Omental fat pad (tissue), 4 donors: ENCODE measurements at places on chromosomes 3 and 15. TPM values are rescaled to one million over a fixed set of nuclear protein-coding genes. Genes with fewer than 3 reads are reported as not detected.

GRCh38 chr15:94470492-94470891 lies 239.1 kb downstream of the MCTP2 start:
- no peak for DNase-seq

DNA sequence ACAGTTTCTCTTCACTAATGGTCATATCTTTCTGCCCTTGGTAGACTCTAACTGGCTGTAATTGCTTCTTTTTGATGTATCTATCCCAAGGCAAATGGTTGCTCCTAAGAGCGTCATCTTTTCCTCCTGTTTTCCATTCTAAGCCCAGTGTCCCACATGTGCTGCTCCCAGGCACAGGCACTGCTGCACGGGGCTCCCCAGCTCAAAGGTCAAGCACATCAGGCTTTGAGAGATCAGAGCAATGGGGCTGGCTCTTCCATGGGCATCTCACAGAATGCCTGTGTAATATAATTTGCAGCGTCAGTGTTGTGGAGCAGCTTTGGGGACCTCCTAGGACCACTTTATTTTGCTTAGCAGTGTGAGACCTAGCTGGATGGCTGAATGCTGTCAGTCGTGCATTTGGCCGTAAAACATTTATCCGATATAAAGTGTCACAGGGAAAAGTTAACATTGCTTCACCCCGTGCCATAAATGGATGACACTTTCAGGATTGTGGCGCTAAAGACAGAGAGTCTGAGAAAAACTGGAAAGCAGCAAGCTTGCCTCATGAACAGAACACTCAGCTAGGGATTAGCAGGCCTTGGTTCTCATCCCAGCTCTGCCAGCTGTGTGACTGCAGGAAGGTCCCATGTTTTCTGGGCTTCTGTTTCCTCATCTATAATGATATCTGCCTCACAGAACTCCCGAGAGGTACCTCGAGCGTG lies 277.5 kb upstream of the TBL1XR1 start:
- no peak for DNase-seq

- no peak for DNase-seq
These were observed 392.4 kb upstream of the PROK2 start for GRCh38 chr3:72177075-72178050.

DNA sequence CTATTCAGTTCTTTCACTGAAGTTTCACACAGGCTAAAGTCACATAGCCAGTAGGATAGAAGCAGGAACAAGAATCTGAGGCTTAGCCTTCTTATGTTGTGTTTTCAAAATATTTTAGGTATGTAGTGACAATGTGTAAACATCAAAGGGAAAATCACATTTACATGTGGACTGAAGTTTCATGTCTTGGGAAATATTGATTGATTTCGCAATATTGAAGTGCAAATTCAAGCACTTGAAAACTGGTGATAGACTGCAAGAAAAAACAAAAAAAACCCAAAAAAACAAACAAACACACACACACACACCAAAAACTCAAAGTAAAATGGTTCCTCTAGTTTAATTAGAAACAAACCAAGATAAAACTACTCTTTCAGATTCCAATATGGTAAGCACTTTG lies 773.3 kb downstream of the PDCD6IP start:
- DNase-seq = no peak

- DNase-seq = no peak
These were observed 6.7 kb downstream of the SPPL2A start for GRCh38 chr15:50758712-50759205.

Gene NUP210
- total RNA-seq = 3.2 TPM

DNA sequence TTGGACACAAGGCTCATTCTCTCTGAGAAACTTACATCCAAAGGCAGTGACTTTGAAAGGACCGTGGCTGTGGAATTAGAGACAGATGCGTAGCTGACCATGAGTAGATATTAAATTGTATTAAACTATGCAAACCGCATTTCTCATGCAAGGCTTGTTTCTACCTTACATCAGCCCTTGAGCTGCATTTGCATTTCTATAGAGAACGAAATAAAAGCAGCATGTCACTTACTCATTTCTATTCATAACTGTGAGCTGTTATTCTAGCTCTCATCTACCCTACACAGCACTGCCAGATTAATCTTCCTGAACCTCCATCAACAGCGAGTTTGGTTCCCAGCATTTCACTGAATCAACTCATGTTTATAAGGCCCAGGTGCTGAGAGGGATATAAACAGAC lies 72.3 kb downstream of the THSD4 start:
- DNase-seq = no peak

Gene GPR62
- 0.19 TPM for total RNA-seq

GRCh38 chr3:16738451-16738850 lies 133.2 kb upstream of the DAZL start:
- no peak for DNase-seq

GRCh38 chr15:48636511-48636910 lies 9.0 kb downstream of the FBN1 start:
- no peak for DNase-seq

Gene PTPRG
- 90.0 TPM for total RNA-seq

Gene SQOR
- 90.3 TPM for total RNA-seq

GRCh38 chr3:185488465-185488864 lies 10.4 kb downstream of the TMEM41A start:
- DNase-seq = no peak

Gene EXD1
- not detected for total RNA-seq

- DNase-seq = no peak
These were observed 45.3 kb upstream of the SPESP1 start for GRCh38 chr15:68885070-68885469.

DNA sequence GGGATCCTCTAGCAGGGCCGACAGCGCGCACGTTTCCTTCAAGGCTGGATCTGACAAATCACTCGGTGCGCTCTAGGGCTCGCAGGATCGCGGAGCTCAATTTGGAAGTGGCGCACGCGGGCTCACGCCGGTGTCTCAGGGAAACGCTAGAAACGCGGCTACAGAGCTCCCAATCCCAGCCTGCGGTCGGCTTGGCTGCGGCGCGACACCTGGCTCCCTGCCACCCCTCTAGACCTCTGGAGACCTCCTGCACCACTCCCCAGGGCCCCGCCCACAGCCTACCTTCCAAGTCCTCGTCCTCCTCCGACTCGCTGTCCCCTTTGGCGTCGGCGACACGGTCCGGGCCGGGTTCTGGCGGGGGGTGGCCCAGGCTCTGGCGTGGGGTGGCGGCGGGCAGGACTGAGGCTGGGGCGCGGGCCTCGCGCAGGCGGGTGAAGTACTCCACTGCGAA lies 596 bp downstream of the PRKAR2A start:
- peak; percentile 42 for DNase-seq

DNA sequence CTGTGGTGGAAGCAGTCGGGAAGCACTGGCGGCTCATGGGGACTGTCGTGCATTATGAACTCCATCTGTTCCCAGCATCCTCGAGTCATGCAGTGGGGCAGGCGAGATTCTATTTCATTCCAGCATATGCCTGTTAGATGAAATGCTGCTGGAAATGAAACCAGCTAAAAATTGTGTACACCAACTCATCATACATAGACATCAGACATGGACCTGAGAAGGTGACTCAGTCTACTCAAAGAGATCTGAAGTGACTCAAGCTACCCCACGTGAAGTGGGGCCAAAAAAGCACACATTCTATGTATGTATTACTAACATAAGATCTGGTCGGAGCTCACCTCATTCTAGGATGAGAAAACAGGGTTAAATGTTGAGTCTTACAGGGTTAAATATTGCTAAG lies 47.5 kb upstream of the FAM98B start:
- DNase-seq = no peak

DNA sequence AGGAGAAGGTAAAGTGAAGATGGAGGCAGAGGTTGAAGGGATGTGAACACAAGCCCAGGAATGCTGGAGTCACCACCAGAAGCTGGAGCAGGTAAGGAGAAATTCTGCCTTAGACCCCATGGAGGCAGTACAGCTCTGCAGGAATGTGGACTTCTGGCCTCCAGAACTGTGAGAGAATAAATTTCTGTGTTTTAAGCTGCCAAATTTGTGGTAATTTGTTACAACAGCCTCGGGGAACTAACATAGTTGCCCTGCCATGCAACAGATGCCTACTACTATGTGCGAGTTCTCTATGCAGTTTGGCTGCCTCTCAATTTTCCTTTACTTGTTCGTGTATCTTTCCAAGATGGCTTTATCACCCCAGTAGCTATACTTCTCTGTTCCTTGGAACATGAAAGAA lies 394.1 kb downstream of the TUSC7 start:
- DNase-seq = no peak

DNA sequence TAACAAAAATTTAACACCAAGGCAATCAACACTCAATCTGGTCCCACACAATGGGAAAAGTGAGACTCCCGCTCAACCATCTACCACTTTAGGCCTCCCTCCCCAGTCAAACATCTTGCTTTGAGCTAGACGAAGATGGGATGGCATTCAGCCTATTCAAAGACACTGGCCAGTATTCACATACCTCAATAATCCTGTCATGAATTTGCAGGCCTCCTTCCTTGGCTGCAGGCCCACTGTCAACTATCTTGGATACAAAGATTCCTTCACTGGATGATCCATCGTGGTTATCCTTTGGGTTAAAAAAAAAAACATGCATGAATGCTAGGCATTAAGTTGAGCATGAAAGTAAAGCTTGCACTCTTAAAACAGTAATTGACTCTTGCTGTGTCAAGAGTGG lies 22.6 kb downstream of the PDZRN3 start:
- DNase-seq = no peak

DNA sequence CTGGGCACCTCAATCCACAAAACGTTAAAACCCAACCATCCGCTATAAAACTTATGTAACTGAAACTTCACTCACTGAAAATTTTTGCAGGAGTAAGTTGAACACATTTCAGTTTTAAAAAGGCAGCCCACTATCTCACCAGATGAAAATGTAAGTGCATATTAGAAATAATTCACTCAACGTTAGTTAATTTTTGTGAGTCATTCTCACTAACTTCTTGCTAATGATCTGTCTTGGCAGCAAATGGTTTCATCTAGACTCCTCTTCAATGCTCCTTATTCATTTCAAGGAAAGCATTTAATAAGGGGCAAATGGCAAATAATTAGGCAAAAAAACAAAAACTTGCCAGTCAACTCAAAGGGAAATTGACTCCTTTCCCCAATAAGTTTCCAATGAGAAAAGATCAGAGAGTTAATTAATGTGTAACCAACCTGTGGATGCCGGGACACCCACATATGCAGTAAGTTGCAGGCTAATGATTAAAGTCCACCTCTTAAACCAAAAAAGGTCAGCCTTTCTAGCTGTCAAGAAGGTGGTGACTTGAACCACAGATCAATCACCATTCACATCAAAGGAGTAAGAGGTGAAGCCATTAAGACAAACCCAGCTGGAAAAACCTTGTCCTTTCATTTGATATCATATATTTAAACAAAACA lies 22.9 kb upstream of the PRICKLE2 start:
- DNase-seq = no peak

DNA sequence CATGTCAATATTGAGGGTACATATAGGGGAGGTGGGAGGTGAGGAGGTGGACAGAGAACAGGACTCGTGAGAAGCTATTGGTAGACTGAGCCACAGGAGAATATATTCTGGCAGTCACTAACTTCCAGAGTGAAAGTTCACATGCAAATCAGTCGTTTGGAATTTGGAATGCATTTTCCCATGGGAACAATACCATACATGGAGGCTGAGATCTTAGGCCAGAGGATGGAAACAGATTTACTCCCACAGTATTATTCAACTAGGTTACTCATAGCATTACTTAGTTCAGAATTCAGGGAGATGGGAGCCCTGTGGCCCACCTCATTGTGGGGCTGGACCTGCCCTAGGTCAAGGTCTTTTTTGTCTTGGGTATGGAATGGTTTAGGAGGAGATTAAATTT lies 36.4 kb upstream of the ABHD2 start:
- no peak for DNase-seq

DNA sequence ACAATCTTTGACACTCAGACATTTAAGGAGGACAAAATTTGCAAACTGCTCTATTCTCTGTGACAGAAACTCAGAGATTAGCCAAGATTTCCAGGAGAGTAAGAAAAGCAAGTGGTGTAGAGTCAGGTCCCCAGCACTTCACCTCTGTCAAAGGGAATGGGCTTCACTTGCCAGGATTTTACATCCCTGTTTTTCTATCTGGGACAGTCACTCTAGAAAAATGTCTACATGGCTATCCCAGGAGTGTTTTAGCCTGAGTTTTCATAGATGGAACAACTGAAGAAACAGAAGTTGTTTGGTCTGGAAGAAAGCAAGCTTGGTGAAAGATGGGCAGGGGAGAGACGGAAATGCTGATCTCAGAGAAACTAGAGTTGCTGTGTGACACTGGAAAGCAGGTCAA lies 3.0 kb downstream of the FAM219B start:
- DNase-seq = no peak

- DNase-seq = no peak
These were observed 40.6 kb downstream of the ARNT2 start for GRCh38 chr15:80444680-80445251.

- no peak for DNase-seq
These were observed 35.9 kb upstream of the TRAK1 start for GRCh38 chr3:42055291-42055690.

DNA sequence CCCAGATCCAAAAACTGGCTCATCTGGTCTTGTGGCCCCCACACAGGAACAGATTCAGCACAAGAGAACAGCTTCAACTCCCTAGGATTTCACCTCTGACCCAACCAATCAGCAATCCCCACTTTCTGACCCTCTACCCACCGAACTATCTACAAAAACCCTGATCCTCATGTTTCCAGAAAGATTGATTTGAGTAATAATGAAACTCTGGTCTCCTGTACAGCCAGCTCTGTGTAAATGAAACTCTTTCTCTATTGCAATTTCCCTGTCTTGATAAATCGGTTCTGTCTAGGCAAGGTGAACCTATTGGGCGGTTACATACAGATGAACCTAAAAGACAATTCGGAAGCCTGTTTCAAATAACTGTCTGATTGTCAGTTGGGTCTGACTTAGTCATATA lies 847.6 kb upstream of the ALCAM start:
- DNase-seq = no peak

DNA sequence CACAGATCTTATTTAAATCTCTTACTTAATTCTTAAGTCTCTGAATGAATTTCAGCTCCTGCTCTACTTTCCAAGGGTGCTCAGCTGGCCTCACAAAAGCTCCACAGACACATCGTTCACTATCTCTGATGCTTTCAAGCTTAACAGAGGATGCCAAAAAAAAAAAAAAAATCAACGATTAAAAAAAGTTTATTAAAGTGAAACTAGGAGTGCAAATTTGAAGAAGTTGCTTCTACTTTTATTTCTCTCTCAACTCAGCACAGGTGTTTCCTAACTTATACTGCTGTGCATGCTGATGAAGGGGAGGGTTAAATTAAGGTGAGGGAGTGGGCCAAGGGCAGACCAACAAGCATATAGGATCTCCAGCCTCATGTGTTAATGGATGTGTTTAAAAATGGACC lies 157.2 kb downstream of the TIGIT start:
- DNase-seq = no peak

- no peak for DNase-seq
These were observed 15.8 kb downstream of the IQSEC1 start for GRCh38 chr3:13057282-13058040.

Gene MED12L
- 0.36 TPM for total RNA-seq

Gene SPATA12
- total RNA-seq = not detected

DNA sequence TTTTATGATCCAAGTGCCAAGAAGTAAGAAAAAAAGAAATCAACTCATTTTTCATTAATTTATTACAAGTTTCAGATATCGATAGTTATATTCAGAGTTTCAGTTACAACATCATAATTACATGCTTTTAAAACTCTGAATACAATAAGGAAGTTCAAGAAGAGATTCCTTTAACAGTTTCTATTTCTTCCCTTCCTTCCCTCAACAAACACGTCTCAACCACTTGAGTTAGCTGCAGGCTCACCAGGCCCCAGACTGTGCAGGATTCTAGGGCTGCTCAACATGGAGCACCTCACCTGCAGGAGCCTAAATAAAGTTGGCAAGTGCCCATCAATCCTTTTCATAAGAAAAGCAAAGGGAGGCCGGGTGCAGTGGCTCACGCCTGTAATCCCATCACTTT lies 79.2 kb upstream of the FNDC3B start:
- no peak for DNase-seq

- DNase-seq = no peak
These were observed 8.7 kb downstream of the CTDSPL2 start for GRCh38 chr15:44435893-44436667.
